ENCODE measurements at places on chromosomes 7 and 10.

- peak; percentile 19 for DNase-seq
Observed at GRCh38 chr10:86658261-86658741, 4.0 kb downstream of the OPN4 start.

GRCh38 chr7:91397096-91397495 lies 132.9 kb downstream of the FZD1 start:
- DNase-seq, result no peak

DNA sequence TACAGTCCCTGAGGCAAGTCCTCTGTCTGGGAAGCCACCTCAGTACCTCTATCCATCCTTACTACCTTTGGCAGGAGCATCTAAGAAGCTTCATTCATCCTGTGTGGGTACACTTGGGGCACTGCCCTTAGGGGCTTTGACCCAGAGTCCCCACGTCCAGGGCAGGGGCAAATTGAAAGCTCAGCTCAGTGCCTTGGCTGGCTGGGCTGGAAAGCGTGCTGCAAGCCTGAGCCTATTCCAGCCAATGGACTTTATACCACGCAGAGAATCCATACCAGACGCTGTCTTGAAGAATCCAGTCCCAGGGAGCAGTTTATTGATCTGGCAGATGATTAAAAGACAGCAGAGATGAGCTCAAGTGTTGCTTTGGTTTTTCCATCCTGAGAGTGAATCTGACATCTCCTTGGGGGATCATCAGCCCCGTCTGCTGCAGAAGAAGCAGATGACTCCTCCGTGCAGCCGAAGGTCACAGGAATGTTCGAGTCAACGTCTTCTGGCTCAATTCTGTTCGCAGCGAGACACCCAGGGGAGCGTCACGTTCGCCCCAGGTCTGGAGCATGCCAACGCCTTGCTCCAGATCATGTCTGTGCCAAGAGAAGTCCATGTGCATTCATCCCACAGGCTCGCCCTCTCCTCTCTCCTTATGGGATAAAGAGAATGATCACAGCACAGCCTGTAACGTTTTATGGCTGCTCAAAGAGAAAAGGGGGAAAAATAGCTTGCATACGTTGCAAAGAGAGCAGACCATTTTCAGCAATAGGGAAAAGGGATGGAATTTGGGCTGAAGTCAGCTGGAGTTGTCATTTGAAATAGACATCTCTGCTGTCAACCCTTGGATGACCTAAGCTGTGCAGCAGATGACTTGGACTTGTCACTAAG lies 35.8 kb upstream of the LYZL1 start:
- no peak for DNase-seq

GRCh38 chr7:6612819-6613218 lies 2.6 kb upstream of the ZNF853 start:
- no peak for DNase-seq

DNA sequence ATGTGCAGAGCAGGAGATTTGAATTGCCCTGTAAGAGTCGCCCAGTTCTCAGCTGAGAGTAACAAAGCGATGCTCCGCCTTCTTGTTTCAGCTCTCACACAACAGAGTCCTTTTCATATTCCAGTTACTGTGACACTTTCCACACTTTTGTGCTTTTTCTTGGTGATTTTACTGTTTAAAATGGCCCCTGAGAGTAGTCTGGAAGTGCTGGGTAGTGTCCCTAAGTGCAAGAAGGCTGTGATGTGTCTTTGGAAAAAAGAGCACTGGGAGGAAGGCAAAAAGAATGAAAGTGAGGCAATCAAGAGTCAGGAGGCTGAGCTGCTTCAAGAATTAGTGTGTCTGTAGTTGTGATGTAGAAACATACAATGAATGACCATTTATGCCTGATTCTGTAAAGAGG lies 201.2 kb upstream of the SEMA3E start:
- no peak for DNase-seq

DNA sequence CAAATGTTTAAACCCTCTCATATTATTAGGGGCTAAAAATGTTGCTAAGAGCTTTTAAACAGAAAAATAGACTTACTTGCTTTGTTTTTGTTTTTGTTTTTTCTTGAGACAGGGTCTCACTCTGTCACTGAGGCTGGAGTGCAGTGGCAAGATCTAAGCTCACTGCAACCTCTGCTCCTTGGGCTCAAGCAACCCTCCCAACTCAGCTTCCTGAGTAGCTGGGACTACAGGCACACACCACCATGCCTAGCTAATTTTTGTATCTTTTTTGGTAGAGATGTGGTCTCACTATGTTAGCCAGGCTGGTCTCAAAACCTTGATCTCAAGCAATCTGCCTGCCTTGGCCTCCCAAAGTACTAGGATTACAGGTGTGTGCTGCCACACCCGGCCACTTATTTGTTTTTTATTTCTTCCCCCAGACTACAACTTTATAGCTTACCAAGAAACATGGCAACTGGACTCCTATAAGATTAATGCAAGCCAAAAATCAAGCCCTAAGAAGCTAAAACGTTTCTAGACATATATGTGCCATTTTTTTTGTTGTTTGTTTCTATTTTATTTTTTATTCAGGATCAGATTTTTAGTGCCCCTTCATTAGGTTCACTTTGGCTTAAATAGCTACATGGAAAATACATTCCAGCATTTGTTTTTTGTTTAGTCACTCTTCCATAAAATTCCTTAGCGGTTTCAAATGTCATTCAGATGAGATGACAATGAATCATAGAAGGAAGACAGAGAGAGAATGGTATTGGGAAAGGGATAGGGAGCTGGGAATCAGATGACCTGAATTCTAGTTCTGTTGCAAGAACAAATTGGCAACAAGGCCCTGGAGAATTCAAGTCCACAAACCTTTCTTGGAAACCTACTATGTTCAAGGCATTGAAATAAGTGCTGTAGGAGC lies 163.4 kb upstream of the MKLN1 start:
- no peak for DNase-seq

DNA sequence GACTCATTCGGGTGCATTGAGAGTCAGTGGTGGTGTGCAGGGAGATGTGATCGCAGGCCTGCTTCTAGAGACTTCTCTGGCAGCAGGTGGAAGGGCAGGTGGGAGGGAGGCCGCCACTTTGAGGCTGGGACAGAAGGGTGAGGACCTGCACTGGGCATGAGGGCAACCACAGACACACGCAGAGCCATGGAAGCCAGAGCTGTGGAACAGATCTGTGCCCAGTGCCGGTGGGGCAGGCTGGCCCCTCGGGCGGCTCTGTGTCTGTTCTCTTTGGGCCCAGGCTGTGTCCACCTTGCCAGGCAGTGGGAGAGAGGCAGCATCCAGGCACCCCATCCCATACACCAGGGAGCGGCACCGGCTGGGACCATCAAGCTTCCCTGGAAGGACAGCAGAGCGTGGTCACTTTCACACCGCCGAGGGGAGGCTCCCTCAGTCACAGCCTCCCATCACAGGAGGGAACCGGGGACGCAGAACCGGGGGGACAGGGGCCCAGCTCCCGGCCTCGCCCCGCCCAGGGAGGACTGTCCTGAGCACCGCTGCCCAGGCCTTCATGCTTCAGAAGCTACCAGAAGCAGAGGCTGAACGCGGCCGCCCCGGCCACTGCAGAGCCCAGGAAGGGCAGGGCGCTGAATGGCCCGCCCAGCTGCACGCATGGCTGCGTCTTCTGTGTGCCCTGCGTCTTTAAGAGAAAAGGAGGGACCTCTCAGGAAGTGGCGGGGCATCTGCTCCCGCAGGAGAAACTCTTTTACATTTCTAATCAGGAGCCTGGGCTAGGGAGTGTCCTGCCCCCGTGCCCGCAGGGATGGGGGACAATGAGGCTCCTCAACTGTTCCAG lies 32.1 kb downstream of the EN2 start:
- DNase-seq, result no peak

DNA sequence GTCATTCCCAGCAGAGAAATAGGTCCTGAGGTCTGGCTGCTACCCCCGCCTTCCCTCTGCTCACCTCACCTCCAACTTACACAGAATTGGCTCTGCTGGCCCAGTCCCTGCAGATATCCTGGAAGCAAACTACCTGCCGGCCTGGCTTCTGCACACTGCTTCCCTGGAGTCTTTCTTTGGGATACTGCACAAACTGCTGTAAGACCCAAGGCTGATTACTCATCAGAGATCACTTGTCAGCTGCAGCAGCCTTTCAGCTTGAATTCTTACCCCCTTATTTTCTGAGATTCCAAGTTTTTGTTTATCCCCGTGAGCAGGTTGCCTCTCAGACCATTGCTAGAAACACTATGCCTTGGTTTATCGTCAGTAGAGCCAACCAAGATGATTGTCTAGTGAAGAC lies 426.4 kb downstream of the PHTF2 start:
- no peak for DNase-seq

GRCh38 chr10:3935141-3935540 lies 150.1 kb upstream of the KLF6 start:
- no peak for DNase-seq

DNA sequence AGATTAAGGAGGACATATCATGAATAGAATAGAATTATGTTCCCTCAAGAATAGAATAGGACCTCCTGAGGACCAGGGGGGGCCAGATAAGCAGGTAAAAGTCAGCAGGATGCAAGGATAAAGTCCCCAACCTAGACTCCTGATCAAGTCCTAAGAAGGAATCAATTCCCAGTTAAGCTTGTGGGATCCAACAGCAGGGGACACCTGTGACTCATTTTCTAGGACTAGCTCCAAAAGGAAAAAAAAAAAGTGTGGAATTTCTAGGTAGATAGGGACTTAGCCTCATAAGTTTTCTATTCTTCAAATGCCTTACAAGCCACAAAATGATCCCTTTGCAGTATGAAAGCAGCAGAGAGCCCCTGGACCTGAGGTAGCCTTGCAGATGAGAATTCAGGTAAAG lies 336.2 kb downstream of the WDR11 start:
- no peak for DNase-seq

DNA sequence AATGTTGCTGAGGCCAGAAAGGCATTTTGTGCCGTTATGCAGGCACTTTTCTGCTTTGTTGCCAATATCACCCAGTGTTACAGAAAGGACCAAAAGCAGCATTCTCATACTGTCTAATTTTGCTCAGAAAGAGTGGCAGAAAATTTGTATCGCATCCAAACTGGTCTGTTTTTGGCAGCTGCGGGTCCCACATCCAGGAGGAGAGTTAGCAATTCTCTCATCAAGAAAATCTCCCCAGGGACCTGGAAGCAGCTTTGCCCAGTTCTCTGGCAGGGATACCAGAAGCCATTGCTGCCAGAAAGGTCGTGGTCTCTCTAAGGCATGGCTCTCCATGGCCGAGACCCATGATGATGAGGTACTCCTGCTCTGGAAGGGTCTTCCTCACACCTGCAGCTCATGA lies 489.2 kb upstream of the ZMIZ1 start:
- DNase-seq, result no peak

GRCh38 chr10:126153711-126154628 lies 234.3 kb downstream of the ADAM12 start:
- DNase-seq, result no peak

DNA sequence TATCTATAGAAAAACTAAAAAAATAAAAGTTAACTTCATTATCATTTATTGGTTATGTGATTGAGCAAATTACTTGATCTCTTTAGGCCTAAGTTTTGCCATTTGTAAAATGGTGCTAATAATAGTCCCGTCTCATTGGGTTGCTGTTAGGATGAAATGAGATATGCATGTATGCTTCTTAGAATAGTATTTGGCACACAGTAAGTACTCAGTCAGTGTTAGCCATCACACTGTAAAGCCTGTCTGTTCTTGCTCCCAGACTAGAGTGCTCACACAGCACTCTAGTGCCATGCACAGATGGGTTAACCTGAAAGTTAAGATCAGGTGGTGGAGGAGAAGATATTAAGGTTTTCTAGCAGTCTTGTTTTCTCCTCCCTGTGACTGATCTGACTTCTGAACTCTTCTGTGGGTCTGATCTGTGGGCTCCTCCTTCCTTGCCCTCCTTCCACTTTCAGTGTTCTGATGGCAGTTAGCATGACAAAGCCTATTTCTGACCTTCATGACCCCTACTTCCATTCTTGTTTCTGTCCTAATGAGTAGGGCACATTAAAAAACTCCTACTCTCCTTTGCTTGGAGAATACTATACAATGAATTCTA lies 167.5 kb downstream of the RNLS start:
- no peak for DNase-seq

- DNase-seq, result no peak
Observed at GRCh38 chr7:142865766-142866165, 10.9 kb downstream of the EPHB6 start.

DNA sequence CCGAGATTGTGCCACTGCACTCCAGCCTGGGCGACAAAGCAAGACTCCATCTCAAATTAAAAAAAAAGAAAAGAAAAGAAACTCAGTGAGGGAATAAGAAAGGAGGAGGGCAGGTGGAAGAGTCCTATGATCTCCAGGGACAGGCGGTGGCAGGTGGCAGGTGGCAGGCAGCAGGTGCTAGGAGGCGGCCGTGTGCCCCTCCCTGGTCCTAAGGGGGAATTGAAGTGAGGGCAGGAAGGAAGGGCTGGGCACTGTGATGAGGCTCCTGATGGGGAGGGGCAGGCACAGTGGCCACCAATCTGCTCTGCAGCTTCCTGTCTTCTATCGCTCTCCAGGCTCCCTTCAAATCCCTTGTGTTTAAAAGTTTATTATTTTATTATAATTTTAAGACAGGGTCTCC lies 41.2 kb upstream of the UBE3C start:
- DNase-seq, result peak; percentile 25

- DNase-seq, result no peak
Observed at GRCh38 chr10:22479419-22479818, 134.1 kb downstream of the SPAG6 start.

DNA sequence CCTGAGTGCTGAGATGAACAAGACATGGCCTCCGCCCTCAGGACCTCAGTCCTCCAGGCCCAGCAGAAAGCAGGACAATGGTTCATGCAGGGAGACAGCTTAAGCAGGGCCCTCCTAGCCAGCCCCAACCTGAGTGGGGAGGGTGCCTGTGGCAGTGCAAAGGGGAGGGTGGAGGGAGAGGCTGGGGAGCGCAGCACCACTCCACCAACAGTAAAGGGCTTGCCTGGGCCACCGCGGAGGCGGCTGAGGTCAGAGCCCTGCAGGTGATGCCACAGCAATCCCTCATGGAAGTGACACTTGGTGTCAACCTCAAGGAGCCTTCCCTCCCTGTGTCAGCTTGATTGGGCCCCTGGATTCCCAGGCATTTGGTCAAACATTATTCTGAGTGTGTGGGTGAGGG lies 89.0 kb upstream of the TCERG1L start:
- DNase-seq, result no peak

DNA sequence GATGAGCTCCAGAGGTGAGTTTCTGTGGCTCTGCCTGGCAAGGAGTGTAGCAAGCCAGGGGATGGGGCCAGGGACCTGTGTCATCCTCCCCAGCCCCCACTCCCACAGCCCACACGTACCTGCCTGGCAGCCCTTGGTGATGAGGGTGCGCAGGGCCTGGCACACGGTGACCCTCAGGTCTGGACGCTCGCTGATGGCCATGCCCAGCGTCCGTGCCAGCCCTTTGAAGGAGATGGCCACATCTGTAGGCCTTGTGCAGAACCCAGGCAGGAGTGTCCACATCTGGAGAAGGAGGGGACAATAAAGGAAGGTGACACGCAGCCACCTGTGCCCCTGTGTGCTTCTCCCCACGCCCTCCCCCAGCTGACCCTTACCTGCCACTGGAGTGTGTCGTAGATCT lies 27.7 kb downstream of the RRP12 start:
- no peak for DNase-seq

- no peak for DNase-seq
Observed at GRCh38 chr7:89067048-89067447, 271.5 kb upstream of the TEX47 start.

- no peak for DNase-seq
Observed at GRCh38 chr10:29537799-29538198, 97.0 kb downstream of the SVIL start.

- DNase-seq, result no peak
Observed at GRCh38 chr7:29122081-29122480, 24.3 kb downstream of the CPVL start.
